Choroid plexus epithelial cell (primary cell): ENCODE measurements at places on chromosomes 3 and 15.
A peak's percentile ranks its signal among the peaks of the same experiment; 100 is the strongest.

GRCh38 chr15:73927476-73928240 lies 1.4 kb downstream of the LOXL1 start:
- peak; percentile 59 for DNase-seq

GRCh38 chr15:77940381-77940947 lies 137.0 kb downstream of the TBC1D2B start:
- DNase-seq = no peak

- DNase-seq = no peak
These were observed 69.8 kb upstream of the BLM start for GRCh38 chr15:90647326-90647725.

GRCh38 chr15:36571301-36571700 lies 8.1 kb upstream of the CDIN1 start:
- no peak for DNase-seq

GRCh38 chr15:64911311-64912186 lies at the start of gene ANKDD1A:
Gene ANKDD1A (plus strand): TSS chr15:64911902. CDS start chr15:64911931, 29 bp downstream.
- peak; percentile 38 for DNase-seq
